Stomach (tissue), 19 donors: ENCODE measurements at places on chromosomes 13 and 19.

DNA sequence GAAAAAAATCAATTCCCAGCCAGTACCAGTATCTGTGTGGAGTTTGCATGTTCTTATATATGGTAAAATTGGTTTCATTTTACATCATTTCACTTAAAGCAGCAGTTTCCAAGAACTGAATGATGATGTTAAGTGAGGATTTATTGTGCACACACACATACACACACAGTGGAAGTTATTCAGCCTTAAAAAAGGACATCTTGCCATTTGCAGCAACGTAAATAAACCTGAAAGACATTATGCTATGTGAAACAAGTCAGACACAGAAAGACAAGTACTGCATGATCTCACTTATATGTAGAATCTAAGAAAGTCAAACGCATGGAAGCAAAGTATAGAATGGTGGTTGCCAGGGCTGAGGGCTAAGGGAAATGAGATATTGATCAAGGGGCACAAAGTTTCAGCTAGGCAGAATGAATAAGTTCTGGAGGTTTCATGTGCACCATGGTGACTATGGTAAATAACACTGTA lies 5.3 kb downstream of the SIGLECL1 start:
- no peak for DNase-seq
- H3K27ac ChIP-seq, result no peak overlapping the region
- H3K27me3 ChIP-seq, result no peaks in the 10 kb centered on the region
- H3K36me3 ChIP-seq, result no peaks in the 10 kb centered on the region

- H3K4me3 ChIP-seq, result peak overlapping the region; percentile 41
- peaks cover 20% of the 10 kb centered on the region for H3K36me3 ChIP-seq
- peaks cover 38% of the 10 kb centered on the region for H3K4me1 ChIP-seq
- peaks cover 27% of the 10 kb centered on the region for H3K27me3 ChIP-seq
These were observed 4.9 kb downstream of the REX1BD start for GRCh38 chr19:18593367-18594095.

DNA sequence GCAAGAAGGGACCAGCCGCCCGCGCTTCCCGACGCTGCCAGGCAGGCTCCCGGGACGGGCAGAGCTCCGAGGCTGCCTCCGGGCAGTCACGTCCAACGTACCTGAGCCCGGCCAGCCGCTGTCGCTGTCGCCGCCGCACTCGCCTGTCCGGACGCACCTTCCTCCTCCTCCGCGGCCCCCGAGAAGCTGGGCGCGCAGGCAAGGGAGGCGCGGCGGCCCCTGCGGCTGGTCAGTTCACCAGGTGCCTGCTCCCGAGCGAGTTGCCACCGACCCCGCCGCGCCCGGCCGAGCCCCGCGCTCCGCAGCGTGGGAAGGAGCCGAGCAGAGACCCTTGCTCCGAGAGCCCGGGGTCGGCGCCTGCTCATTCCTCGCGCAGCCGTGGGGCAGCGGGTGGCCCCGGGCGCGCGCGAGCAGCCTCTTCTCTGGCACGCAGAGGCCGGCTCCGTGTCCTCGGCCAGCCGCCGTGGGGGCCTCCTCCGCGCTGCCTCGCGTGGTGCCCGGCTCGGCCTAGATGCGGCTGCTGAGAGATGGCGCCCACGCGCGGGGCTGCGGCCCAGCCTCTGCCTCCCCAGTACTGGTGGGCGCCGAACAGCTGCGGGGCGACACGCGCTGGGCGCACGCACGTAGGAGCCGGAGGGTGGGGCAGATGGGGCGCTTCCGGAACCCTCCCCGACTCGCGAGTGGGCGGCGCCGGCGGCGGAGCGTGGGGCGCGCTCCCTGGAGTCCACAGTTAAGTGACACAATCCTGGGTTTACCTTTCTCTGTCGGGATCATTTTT lies 419.4 kb downstream of the UQCRFS1 start:
- H3K27ac ChIP-seq, result no peak overlapping the region
- peaks cover 6% of the 10 kb centered on the region for H3K27me3 ChIP-seq
- DNase-seq, result peak; percentile 37
- no peaks in the 10 kb centered on the region for H3K4me1 ChIP-seq
- no peak overlapping the region for H3K4me3 ChIP-seq

GRCh38 chr13:41644742-41645141 lies 187.4 kb downstream of the RGCC start:
- no peaks in the 10 kb centered on the region for H3K36me3 ChIP-seq
- peak overlapping the region; percentile 34 for H3K27ac ChIP-seq
- no peak for DNase-seq
- peaks cover 43% of the 10 kb centered on the region for H3K4me1 ChIP-seq
- H3K27me3 ChIP-seq, result no peaks in the 10 kb centered on the region
- H3K4me3 ChIP-seq, result no peak overlapping the region

DNA sequence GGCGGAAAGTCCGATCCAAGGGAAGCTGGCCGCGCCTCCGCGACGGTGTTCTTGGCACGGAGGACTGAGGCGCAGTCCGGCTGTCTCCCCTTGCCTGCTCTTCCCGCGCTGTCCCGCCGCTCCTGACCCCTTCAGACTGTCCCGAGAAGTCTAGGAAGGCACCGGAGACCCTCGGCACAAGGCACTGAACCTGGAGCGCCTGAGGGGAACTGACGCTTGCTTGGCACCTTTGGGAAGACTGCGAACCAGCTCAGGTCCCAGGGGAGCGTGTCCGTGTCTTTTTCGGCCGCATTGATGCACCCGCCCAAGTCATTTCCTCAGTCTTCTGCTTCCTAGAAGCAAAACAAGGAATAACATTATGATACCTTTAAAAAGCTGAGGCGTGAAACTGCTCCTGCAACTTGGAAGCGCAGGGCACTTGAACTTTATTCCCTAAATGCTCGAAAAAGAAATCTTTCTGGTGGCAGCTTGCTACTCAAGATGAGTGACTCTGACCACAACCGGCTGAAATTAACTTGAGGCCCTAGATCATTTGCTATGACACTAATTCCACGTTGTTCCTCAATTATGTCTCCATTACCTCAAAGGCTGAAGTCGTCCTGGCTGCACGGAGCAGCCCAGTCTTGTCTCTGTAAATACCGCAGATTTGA lies 735 bp upstream of the FLT1 start:
- H3K4me1 ChIP-seq, result peaks cover 18% of the 10 kb centered on the region
- H3K27me3 ChIP-seq, result peaks cover 82% of the 10 kb centered on the region
- H3K36me3 ChIP-seq, result no peaks in the 10 kb centered on the region
- peak overlapping the region; percentile 47 for H3K4me3 ChIP-seq

DNA sequence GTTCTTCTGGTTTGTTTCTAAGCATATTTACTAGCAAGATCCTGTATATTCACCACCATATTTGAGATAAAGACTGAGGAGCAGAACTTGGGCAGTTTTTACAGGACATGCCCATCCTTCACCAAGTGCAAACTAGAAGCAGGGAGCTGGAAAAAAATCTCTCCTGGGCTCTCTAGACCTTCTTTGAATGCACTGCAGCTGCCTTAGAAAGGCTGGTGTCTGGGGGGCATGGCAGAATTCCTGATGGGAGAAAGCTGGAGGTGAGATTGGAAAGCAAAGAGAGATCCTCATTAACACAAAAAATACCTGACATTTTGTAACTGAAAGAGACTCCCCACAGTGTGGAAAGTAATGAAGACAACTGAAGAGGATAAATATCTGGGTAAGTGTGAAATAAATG lies 1612.1 kb downstream of the OLFM4 start:
- no peak for DNase-seq
- no peak overlapping the region for H3K4me3 ChIP-seq
- no peaks in the 10 kb centered on the region for H3K36me3 ChIP-seq
- H3K4me1 ChIP-seq, result no peaks in the 10 kb centered on the region

DNA sequence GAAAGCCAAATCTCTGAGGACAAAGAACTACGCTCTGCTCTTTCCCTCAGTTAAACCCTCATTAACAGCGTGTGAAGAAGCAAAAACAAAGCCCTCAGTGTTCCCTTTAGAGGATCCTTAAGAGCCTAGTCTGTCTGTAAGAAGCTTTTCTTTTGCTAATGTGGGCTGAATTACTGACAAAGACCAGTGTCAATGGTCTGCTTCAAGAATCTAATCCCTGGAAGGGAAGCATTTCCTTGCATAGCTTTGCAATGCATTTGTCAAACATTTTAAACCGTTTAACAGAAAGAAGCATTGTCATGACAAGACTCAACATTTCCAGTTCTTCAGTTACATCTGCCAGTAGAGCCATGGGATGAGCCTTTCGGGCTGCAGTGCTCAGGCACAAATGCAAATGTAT lies 64.9 kb downstream of the EDNRB start:
- no peaks in the 10 kb centered on the region for H3K36me3 ChIP-seq
- no peaks in the 10 kb centered on the region for H3K27me3 ChIP-seq
- DNase-seq, result no peak
- H3K27ac ChIP-seq, result no peak overlapping the region
- H3K4me3 ChIP-seq, result no peak overlapping the region

GRCh38 chr19:48814895-48815294 lies 4.1 kb upstream of the BCAT2 start:
- no peak overlapping the region for H3K4me3 ChIP-seq
- H3K27ac ChIP-seq, result peak overlapping the region; percentile 95
- H3K27me3 ChIP-seq, result no peaks in the 10 kb centered on the region
- peaks cover 62% of the 10 kb centered on the region for H3K4me1 ChIP-seq
- DNase-seq, result no peak
- H3K36me3 ChIP-seq, result no peaks in the 10 kb centered on the region

DNA sequence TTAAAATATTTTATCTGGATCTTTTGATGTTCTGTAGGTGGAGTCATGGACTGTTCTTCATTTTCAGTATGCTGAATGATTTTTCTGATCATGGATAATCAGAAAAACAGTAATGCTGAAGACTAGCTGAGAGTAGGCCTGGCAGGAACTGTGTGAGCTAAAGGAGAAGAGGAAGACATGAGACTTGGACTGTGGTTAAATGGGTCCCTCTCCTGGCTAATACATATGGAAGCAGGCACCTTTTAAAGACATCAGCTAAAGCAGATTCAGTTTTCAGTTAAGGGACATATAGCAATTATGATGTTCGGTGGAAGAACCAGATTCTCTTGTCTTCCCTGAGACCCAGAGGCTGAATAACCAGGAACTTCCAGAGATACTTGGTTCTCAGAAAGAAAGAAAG lies 169.4 kb downstream of the OLFM4 start:
- H3K27me3 ChIP-seq, result peaks cover 28% of the 10 kb centered on the region
- H3K4me1 ChIP-seq, result no peaks in the 10 kb centered on the region
- DNase-seq, result no peak
- no peaks in the 10 kb centered on the region for H3K36me3 ChIP-seq

DNA sequence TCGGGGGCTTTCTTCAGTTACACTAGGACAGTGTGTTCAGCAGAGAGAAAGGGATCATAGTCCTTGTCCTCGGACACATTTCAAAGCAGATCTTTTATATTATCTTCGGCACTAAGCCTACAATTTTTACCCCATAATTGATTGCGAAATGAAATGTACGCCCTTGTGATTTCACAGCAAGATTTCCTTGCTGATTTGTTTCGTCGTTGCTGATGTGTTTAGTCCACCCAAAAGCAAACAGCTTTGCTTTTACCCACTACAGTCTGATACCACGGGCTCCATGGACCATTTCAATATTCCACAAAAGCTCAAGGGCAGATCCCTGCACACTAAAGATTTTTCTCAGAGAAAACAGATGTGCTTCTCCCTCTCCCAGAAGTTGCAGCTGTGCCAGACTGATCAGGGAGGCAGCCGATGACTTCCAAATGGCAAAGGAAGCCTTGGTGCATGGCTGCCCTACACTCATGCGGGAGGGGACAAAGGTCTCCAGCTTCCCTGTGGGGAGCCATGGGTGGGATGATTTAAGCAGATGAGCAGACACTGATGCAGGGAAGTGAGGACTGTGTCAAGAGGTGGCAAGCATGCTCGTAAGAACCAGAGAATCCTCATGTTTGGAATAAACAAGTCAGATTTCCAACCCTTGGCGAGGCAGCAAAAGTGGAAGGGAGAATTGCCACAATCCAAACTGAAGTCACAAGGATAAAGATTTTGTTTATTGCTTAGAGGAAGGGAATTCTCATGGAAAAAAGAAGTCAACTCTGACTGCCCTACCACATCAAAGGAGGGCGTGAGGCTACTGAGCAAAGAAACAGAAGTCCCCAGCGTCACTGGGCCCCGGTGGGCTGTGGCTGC lies 81.1 kb downstream of the STK24 start:
- H3K4me3 ChIP-seq, result no peak overlapping the region
- H3K36me3 ChIP-seq, result peaks cover 17% of the 10 kb centered on the region
- peak overlapping the region; percentile 75 for H3K27ac ChIP-seq
- DNase-seq, result no peak
- H3K27me3 ChIP-seq, result no peaks in the 10 kb centered on the region
- peaks cover 70% of the 10 kb centered on the region for H3K4me1 ChIP-seq

- no peak overlapping the region for H3K27ac ChIP-seq
- DNase-seq, result no peak
- no peaks in the 10 kb centered on the region for H3K36me3 ChIP-seq
- peaks cover 37% of the 10 kb centered on the region for H3K27me3 ChIP-seq
These were observed 497 bp upstream of the MLNR start for GRCh38 chr13:49219647-49220035.

DNA sequence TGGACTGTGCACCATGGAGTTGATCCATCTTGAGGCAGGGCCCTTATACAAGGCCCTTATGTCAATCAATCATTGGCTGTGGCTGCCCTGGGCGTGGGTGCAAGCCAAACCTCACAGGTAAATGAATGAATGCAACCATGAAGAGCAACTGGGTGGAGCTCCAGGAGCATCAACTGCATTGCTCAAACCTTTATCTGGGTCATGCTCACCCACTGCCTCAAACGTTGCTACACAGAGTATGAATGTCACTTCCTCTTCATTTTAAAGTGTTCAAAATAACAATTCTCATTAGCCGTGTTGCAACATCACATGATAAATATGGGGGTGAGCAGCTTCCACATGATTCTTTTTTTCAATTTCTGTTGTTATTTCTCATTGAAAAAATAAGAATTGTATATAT lies 6.4 kb upstream of the ZNF333 start:
- peaks cover 14% of the 10 kb centered on the region for H3K27me3 ChIP-seq
- no peak overlapping the region for H3K27ac ChIP-seq
- H3K4me1 ChIP-seq, result no peaks in the 10 kb centered on the region
- no peaks in the 10 kb centered on the region for H3K36me3 ChIP-seq
- H3K4me3 ChIP-seq, result no peak overlapping the region
- no peak for DNase-seq

GRCh38 chr13:47628666-47629065 lies 372.4 kb downstream of the SUCLA2 start:
- no peaks in the 10 kb centered on the region for H3K4me1 ChIP-seq
- H3K27me3 ChIP-seq, result no peaks in the 10 kb centered on the region
- H3K27ac ChIP-seq, result no peak overlapping the region
- no peak for DNase-seq

GRCh38 chr13:72255908-72256307 lies 388.9 kb upstream of the DACH1 start:
- peak; percentile 65 for DNase-seq
- H3K27me3 ChIP-seq, result no peaks in the 10 kb centered on the region
- no peak overlapping the region for H3K27ac ChIP-seq
- H3K4me3 ChIP-seq, result no peak overlapping the region

DNA sequence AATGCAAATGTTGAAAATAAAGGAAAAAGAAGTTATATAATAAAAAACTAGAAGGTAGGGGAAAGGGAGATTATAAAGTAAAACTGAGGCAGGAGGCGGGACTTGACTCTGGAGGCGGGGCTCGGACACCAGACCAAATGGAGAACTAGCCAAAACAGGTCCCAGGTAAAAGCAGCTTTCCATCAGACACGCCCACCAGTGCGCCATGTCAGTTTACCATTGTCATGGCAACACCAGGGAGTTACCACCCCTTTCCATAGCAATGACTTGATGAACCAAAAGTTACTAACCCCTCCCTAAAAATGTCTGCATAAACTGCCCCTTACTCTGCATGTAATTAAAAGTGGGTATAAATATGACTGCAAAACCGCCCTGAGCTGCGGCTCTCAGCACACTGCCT lies 70.9 kb downstream of the PEPD start:
- H3K4me3 ChIP-seq, result no peak overlapping the region
- no peak for DNase-seq
- no peaks in the 10 kb centered on the region for H3K27me3 ChIP-seq
- no peak overlapping the region for H3K27ac ChIP-seq
- peaks cover 15% of the 10 kb centered on the region for H3K36me3 ChIP-seq
